ENCODE measurements at places on chromosomes 1 and 21. TPM values are rescaled to one million over a fixed set of nuclear protein-coding genes. Genes with fewer than 3 reads are reported as not detected.

Gene SHE
- not detected for total RNA-seq

- no peak for DNase-seq
- H3K4me3 ChIP-seq, result no peak overlapping the region
- H3K27ac ChIP-seq, result no peak overlapping the region
These were observed 13.2 kb upstream of the CEP350 start for GRCh38 chr1:179941454-179941853.

Gene PLD5
- not detected for total RNA-seq

DNA sequence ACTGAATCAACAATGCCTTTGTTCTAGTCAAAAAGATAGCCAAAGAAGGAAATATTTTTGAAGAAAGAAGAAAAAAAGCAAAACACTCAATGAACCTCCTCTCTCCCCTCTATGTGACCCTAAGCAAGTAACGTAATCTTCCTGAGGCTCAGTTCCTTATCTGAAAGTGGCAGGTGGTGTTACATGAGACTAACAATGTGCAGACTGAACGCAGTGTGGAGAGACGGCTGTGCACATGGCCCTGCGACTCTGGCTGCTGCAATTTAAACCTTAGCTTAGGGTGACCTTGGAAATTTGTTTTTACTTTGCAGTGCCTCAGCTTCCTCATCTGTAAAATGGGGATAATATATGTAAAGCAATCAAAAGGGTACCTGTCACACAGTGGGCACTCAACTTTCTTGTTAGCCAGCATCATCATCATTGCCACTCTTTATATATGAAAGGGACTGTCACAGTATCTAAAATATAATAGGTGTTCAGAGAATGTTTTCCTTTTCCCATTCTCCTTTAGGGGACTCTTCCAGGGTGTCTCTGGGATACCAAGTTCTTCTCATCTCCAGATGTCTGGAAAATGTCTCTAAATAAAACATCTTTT is 100.1 kb upstream of the JUN start:
- H3K27me3 ChIP-seq, result peaks cover 4% of the 10 kb centered on the region
- H3K27ac ChIP-seq, result no peak overlapping the region
- no peak for DNase-seq
- H3K36me3 ChIP-seq, result no peaks in the 10 kb centered on the region
- no peaks in the 10 kb centered on the region for H3K4me1 ChIP-seq

- no peak overlapping the region for H3K27ac ChIP-seq
- H3K4me3 ChIP-seq, result no peak overlapping the region
- H3K36me3 ChIP-seq, result no peaks in the 10 kb centered on the region
- H3K4me1 ChIP-seq, result no peaks in the 10 kb centered on the region
These were observed 246.0 kb downstream of the TRABD2B start for GRCh38 chr1:47751193-47751592.

All from CD4-positive, CD25-positive, alpha-beta regulatory T cell (primary cell).